NCI-H460 (cell line): ENCODE measurements at places on chromosomes 16 and 17.

GRCh38 chr17:82519971-82520903, 705 bp downstream of the FOXK2 start:
- DNase-seq, result no peak

DNA sequence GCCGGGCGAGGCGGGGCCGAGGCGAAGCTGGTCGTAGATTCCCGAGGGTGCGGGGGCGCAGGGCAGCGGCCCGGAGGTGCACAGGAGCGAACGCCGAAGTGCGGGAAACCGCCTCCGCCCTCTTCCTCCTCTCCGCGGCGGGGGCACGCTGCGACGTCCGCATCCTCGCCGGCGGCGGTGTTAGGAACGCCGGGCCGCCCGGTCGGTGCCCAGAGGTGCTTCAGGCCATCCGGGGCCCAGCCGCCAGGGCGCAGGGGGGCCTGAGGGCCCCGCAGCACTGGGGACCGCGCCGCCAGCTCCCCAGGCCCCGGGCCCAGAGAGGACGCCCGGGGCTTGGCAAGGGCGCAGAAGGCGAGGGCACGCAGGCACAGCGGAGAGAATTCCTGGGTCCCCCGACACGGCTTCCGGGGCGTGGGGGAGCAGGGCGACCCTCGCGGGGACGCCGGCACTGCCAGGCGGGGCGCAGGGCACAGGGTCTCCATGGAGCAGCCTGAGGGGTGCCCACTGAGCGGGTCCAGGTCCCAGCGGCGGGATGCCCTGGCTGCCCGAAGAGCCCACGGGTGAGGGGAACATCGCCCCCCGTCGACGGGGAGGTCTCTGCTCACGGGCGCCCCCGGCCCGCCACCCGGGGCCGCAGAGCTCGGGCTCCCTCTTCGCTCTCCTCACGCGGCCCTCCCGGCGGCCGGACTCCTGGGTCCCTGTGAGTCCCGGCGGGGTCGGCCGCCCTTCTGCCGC, 576 bp downstream of the EPOP start:
- no peak for DNase-seq

DNA sequence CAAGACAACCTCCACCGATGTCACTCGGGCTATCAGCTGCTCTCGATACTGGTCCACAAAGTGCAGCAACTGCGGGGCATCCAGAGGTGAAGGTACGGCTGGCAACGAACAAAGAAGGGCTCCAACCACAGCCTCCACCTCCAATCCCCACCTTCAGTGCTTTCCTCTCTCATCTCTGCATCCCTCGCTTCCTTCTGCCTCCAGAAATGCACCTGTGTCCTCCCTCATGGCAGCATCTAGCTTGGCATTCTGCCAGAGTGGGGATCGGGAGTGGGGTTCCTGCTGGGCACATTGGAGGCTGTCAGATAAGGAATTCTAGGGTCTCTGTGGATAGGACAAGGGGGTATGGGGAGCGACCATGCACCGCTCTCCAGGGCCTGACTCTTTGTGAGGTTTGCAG, 28.6 kb downstream of the MIS12 start:
- DNase-seq, result no peak

GRCh38 chr17:63537991-63538692, 12.1 kb upstream of the DCAF7 start:
- no peak for DNase-seq

DNA sequence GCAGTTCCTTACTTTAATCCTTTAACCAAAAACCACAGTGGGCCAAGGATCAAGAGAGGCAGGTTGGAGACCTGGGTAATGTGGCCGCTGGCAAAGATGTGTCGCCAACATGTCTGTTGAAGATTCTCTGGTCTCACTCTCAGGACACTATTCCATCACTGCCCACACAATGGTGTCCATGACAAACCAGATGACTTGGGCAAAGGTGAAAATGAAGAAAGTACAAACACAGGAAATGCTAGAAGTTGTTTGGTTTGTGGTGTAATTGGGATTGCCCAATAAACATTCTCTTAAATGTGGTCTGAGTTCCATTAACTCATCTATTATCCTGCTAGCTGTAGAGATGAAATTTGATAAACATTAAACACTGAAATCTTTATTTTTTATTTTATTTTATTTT, 43.3 kb downstream of the SALL1 start:
- no peak for DNase-seq

DNA sequence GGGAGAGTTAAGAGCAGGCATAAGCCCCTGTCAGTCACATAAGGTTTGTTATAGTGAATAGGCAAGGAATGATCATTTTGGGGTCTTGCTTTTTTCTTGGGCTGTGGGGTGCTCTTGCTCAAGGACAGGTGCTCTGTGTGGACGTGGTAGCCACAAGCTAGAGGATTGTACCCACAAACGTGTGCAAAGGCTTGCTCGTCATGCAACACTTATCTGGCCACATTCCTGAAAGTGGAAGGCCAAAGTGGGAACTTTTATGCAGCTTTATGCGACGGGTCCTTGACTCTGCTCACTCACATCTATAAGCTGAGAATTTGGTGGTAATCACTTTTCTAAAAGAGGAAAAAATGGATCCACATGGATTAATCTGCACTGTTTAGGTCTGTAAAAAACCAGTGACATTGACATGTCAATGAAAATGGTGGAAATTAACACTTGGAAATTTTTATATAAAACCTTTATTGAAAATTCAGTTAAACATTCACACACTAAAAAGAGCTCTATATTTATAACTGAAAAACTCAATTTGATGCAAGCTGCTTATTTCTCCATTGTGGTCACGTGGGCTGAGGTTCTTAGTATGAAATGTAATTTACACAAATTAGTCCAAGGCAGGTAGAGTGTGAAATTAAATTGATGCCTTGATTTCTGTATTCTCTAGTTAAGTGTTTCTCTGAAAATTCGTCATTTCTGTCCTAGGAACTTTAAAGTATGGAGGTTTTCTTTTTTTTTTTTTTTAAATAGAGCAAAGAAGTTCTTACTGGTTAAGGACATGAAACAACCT, 162.3 kb downstream of the MSI2 start:
- no peak for DNase-seq

DNA sequence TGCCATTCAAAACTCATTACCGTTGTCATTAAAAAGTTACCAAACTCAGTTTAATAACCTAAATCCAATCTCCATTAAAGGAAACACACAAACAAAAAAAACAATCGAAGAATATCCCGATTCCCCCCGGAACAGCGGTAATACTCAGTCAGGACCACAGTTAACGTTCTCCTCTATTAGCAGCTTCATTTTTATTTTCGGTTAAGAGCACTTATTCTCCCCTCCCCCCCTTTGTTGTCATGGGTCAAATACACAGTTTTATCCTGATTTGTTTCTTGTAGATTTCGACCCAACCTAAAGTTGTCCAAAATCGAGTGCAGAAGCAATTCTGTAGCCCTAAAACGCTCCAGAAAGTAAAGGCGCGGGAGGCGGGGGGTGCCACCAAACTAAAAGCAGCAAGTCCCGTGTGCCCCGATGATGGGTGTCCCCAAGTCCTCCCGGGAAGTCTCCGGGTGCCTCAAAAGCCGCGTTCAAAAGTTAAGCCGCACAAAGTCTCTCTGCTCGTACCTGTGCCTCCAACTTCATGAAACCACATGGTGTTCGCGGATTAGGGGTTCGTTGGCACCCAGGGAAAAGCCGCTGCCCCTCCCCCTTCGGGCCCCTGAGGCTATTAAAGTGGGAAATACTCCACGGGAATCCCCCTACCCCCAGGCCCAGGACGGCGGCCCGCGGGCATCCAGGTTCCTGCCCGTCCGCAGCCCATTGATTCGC, 996 bp downstream of the SUMO2 start:
- no peak for DNase-seq
